ENCODE measurements at places on chromosomes 2 and 18.

- DNase-seq: no peak
These were observed 56.4 kb upstream of the LRRC30 start for GRCh38 chr18:7174344-7175095.

DNA sequence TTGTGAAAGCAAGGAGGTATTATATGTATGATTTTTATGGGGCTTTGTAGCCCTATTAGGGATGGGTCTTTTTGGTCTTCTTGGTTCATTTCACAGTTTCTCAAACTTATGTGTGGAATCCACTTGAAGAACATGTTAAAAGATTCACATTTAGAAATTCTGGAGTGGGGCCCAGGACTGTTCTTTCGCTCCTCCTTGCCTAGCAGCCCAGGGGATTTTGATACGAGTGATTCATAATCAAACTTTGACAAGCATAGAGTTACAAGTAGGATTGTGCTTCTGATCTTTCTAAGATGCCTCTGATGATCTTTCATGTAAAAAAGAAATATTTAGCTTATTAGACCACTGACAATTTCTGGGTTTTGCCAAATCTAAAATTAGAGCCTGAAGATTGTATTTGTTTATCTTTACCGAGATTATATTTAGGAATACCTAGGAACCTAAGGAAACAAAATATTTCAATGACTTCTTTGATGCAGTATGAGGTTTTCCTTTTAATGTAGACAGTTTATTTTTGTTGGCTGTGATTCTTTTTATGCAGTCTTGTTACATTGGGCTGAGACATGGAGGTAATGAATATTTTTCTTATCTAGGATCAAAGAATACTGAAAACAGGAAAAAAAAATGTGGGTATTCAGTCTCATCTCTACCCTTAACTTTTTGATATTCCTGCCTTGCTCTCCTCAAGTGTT is 324.0 kb downstream of the PARD3B start:
- DNase-seq: no peak

GRCh38 chr2:235613649-235614048 is 119.8 kb downstream of the AGAP1 start:
- DNase-seq: no peak

DNA sequence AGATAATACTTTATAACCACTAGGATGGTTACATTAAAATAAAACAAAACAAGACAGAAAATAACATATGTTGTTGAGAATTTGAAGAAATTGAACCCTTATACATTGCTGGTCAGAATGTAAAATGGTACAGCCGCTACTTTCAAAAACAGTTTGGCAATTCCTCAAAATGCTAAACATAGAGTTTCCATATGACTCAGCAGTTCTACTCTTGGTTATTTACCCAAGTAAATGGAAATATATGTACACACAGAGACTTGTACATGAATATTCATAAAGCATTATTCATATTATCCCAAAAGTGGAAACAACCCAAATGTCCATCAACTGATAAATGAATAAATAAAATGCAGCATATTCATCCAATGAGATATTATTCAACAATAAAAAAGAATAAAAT is 92.5 kb upstream of the LRATD1 start:
- no peak for DNase-seq

DNA sequence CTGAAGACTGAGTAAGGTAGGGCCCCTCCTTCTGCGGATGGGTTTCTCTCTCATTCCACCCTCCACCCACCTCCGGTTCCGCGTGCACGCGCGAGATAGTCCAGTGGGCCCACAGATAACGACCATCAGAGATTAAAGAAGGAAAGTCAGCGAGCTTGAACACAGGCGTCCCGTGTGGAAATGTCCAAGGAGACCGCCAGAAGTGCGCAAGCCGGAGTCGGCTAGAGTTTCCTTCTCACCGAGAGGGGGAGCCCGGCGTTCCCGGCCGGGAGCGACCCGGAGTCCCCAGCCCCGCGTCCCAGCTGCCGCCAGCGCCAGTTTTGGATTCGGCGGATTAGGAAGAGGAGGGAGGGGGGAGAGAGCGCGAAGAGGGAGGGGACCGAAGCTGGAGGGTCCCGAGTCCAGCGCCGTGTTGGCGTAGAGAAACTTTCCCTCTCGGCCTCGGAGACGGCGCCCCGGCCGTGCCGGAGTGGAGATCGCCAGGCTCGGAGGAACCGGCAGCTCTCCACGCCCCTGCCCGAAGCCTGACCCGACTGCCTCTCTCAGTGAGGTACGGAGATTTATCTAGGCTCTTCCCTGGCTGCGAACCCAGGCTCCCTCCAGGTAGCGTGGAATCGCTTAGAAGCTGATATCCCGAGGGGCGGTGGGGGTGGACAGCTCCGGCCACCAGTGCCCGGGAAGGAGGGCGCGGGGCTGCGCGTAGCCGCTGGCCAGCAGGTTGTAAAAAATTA is at the start of gene GULP1:
TSS of gene GULP1 (plus strand) at position 258 of the 731 bp plus-strand sequence. CDS start 185,829 bp downstream, outside the sequence.
- peak; percentile 63 for DNase-seq

- DNase-seq: no peak
These were observed 401.3 kb downstream of the KCNJ3 start for GRCh38 chr2:155099784-155100183.

GRCh38 chr2:72583376-72583775 is 242.5 kb downstream of the EXOC6B start:
- no peak for DNase-seq

- DNase-seq: no peak
These were observed 42.2 kb downstream of the FEZ2 start for GRCh38 chr2:36555789-36556188.

- DNase-seq: no peak
These were observed 8.4 kb downstream of the NCAPH start for GRCh38 chr2:96344011-96344410.

GRCh38 chr2:64859312-64860212 is 129.6 kb upstream of the SLC1A4 start:
- peak; percentile 74 for DNase-seq

- DNase-seq: no peak
These were observed 24.2 kb downstream of the MYL12B start for GRCh38 chr18:3286159-3286558.

DNA sequence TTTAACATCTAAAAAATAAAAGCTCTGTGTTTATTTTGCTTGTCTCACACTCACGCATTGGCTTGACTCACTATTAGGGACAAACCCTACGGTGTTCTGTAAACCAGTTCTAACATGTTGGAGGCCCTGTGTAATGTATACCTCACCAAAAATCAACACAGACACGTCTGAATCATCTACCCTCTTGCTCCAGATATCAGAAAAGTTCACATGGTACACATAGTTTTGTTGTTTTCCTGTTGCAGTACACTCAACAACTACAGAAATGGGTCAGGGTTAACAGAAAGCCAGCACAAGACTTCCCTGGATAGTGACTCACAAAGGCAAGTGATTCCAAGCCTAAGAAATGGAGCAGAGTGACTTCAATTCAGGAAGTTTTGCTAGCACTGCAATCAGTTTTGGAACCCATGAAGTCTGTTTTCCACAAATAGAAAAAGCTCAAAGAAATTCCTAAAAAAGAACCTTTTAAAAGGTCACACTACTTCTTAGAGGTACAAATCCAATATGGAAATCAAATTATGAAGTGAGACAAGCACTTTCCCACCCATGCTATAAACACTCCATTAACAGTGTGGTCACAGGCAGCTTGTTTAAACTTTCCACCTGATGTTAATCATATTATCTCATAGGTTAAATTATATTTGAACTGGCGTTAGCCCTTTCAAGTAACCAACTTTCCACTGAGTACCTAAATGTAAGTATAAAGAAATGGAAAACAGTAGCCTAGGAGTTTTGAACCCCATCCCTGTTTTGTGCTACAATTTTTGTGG is 87.4 kb downstream of the GAREM1 start:
- DNase-seq: no peak

GRCh38 chr2:175432021-175432420 is 250.5 kb upstream of the ATP5MC3 start:
- no peak for DNase-seq

- no peak for DNase-seq
These were observed 583 bp downstream of the NEMP2 start for GRCh38 chr2:190533968-190534309.

- no peak for DNase-seq
These were observed 81.8 kb downstream of the CAMKMT start for GRCh38 chr2:44443517-44443916.

- peak; percentile 77 for DNase-seq
These were observed 149.9 kb upstream of the RAB6C start for GRCh38 chr2:129829588-129829987.

GRCh38 chr18:49563701-49564517 is 2.1 kb downstream of the LIPG start:
- no peak for DNase-seq

DNA sequence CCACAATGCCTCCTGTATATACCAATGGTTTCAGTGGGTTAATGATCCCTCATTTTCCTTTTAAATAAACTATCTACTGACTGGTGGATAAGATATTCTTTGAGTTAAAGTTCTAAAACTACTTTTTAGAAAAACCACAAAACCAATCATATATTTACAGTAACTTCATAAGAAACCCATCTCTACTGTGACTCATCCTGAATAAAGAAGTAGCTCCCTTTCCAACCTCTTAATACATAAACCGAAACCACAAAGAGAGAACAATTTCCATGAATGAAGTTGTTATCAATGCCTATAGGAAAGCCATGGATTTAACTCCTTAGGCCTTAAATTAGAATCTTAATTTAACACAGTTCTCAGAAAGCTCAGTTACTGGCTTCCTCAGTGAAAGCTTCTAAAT is 227.0 kb upstream of the SMAD7 start:
- DNase-seq: no peak

GRCh38 chr18:26729449-26729848 is 136.1 kb downstream of the AQP4 start:
- no peak for DNase-seq

GRCh38 chr2:84247532-84247931 is 211.5 kb downstream of the SUCLG1 start:
- DNase-seq: no peak

DNA sequence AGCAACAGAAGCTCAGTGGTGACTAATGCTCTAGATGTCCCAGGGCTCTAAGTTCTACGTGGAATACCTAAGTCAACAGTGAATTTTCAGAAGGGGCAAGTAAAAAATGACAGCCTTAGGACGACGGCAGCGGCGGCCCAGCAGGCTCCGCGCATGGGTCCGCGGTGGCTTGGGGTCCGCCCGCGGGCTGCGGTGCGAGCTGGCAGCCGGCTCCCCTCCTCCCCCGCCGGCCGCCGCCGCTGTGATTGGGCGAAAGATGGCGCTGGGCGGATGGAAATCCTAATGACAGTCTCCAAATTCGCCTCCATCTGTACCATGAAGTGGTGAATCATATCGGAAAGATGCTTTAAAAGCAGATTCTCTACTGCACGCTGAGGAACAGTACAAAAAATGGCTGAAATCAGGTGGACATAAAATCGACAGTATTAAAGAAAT is 74.7 kb downstream of the HNRNPLL start:
- DNase-seq: no peak

DNA sequence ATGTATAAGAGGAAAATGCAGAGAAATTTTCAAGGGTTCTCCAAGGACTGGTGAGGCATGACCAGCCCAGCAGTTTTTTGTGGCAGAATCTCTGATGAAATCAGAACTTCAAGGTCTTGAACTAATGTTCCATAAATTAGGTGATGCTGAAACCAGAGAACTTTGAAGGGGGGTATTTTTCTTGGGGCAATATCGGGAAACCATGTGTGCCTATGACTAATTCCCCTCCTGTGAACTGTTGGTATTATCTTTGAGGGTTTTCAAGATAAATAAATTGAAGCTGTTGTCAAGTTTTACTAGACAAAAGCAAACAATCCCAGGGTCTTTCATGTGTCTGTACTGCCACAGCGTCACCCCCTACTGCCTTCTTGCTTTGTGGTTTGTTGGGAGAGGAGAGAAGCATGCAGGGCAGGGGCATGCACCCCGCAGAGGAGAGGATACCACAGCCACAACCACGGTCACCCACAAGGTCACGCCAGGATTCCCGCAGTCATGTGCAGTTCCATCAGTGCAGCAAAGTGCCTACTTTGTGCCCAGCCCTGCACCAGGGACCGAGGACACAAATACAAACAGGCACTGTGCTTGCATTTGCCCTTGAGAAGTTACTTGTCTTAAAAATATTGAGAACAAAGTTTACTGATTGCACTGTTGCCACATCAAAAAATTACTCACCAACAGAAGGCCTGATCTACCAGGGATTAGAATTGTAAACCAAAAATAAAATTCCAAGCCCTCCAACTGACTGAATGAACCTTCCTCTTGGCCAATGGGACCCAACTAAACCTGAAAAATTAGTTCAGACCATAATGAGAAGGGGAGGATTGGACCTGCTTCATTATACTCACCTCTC is 413.3 kb upstream of the TRIB2 start:
- no peak for DNase-seq

DNA sequence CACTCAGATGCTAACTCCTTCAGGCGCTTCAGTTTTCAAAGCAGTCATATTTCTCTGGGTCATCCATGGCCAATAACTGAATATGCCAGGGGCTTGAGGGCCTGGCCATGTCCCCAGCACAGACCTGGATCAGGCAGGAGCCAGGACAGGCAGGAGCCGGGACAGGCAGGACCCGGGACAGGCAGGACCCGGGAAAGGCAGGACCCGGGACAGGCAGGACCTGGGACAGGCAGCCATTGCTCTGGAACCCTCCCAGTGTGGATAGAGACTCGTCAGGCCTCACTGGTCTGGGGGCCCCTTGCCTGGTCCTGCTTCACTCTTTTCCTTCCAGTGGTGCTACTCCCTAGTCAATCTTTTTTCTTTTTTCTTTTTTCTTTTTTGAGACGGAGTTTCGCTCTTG is 117.5 kb upstream of the TEX51 start:
- no peak for DNase-seq

DNA sequence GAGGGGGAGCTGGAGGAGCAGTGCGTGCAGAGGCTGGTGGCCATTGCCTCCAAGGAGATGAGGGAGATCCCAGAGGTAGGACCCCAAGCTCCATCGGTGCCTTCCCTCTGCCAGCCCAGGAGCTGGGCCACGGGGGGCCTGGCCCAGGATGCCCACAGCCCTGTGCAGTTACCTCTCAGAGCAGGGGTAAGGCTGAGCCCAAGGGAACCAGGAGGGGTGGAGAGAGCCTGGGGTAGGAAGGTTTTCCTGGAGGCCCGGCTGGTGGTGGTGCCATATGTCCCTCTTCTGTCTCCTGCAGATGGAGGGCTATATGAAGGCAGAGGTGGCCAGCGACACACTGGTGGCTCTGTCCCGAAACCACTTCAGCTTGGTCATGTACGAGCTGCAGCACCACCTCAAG is 11.4 kb downstream of the MROH2A start:
- DNase-seq: no peak

- DNase-seq: no peak
These were observed 96.0 kb upstream of the OTOS start for GRCh38 chr2:240236217-240237111.

- no peak for DNase-seq
These were observed 26.8 kb downstream of the RUFY4 start for GRCh38 chr2:218095853-218096252.

DNA sequence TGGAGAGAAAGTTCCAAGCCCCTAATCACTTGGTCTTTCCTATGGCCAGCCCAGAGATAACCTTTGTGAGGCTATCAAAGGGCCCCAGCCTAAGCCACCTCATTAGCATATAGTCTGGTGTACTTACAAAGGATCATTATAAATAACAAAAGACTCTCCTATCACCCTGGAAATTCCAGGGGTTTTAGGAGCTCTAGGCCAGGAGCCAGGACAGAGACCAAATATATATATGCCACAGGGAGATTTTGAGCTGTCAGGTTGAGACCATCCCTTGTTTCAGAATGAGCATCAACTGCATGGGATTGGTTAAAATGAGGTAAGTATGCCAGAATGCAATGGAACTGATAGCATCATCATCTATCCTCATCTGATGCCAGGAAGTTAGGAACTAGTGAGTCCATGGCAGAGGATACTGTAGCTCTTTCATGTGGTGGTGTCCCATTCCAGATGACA is 32.1 kb upstream of the CHRNA1 start:
- DNase-seq: no peak

Data from skin of body (tissue), 3 donors.